ENCODE measurements at places on chromosomes 1 and 21.
A peak's percentile ranks its signal among the peaks of the same experiment; 100 is the strongest.

- no peak for DNase-seq
These were observed at the start of gene ADORA1 for GRCh38 chr1:203127666-203128430. TSS of gene ADORA1 (plus strand) at chr1:203127726. CDS start at chr1:203128842, 1,116 bp downstream.

DNA sequence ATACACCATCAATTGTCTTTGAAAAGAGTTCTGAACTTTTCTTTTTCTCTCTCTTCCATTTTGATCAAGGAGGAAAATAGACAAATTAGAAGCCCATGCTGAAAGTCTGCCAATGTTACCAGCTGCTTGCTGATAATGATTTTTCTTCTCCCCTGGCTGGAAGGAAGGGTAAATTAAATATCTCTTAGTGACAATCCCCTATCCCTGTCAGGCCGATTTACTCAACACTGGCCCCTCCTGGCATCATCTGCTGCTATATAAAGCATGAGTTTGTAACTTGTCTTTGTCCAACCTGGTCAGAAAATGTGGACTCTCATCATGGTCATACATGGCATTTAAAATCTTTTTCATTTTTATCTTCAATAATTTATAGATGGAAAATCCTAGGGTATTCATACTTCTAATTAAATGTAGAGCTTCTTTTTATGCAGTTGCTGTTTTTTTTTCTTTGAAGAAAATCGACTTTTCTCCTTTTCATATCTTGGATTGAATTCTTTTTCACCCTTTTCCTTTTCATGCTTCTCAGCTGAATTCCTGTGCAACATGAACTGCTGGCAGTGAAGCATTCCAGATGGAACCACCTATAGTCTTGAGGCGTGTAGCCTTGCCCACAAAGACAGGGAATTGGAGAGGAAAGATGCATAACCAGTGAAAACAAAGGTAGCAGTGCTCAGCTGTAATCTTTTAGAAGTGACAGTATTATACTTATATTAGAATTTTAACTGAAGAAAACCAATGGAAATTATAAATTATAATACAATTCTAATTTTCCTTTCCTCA is 214.7 kb upstream of the PTGFR start:
- DNase-seq: no peak

DNA sequence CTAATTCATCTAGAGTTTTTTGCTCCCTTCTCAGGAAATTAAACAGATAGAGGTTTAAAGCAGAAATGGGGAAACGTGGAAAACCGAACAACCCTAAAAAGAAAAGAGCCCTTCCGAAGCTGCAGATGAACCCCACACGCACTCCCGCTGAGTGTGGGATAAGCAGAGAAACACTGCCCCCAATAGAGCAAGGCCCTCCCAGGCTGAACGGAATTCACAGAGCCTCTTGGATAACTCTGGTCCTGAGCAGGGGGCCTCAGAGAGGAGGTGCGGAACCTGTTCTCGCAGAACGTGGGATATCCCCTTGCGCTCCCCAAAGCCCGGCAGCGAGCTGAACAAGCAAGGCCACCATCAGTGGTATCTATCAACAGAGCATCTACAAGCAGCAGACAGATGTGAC is 44.9 kb downstream of the SSBP3 start:
- no peak for DNase-seq

- no peak for DNase-seq
These were observed 758 bp downstream of the RAD54L start for GRCh38 chr1:46248122-46248920.

DNA sequence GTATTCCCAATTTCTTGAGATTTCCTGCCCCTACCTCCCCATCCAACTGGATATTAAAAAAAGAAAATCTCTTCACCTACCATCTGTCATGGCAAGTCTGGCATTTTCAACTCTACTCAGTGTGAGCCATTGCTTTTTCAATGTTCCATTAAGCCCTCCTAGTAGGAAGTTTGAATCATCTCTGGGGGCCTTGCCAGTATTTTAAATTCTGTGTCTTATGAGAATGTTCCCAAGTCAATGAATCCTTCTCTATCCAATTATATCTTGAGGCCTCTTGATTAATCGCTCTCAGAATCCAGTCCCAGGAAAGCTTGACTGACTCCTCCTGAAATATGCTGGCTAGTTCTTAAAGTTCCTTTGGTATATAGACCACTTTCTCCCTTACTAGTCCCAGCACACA is 91.5 kb downstream of the NGF start:
- no peak for DNase-seq

- no peak for DNase-seq
These were observed 23.7 kb downstream of the CLIC6 start for GRCh38 chr21:34692458-34693020.

- no peak for DNase-seq
These were observed 328.7 kb downstream of the PTPRC start for GRCh38 chr1:198967566-198967965.

GRCh38 chr1:162324396-162324795 is 52.3 kb downstream of the SPATA46 start:
- DNase-seq: no peak

GRCh38 chr1:168405906-168406549 is 125.4 kb downstream of the TBX19 start:
- no peak for DNase-seq

DNA sequence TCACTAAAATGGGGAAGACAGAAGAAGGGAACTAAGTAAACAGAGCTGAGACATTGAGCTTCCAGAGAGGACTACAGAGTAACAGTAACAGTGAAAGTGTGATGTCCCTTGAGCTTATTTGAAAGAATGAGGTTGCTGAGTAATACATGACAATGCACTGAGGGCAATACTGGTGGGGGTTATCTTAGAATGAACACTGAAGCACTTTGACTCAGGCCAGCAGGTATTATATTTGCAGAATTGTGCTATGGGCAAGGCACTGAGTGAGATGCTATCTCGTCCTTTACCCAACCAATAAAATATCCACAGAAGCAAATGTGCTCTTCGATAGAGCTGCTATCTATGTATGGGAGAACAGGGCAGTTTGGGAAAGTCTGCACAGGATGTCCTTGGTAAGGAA is 133.2 kb downstream of the DISP1 start:
- DNase-seq: no peak

GRCh38 chr1:232863544-232864275 is 58.5 kb downstream of the MAP10 start:
- DNase-seq: no peak

- DNase-seq: no peak
These were observed 37.3 kb upstream of the SIPA1L2 start for GRCh38 chr1:232667094-232667777.

DNA sequence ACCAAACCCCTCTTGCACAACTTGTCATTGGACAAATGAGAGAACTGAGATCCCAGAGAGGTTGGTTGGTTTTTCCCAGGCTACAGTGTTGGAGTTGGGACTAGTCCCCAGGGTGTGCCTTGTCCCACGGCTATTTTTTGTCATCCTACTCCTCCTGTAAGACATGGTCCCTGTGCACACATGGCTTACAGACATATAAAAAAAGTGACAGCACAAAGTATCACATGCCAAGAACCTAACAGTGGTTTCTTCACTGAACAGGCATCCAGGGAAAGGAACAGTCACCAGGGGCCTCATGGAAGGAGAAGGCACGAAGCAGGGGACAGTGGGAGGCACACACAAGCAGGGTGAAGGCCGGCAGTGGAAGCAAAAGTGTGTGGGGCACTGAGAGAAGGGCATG is 36.5 kb downstream of the SERBP1 start:
- DNase-seq: no peak

DNA sequence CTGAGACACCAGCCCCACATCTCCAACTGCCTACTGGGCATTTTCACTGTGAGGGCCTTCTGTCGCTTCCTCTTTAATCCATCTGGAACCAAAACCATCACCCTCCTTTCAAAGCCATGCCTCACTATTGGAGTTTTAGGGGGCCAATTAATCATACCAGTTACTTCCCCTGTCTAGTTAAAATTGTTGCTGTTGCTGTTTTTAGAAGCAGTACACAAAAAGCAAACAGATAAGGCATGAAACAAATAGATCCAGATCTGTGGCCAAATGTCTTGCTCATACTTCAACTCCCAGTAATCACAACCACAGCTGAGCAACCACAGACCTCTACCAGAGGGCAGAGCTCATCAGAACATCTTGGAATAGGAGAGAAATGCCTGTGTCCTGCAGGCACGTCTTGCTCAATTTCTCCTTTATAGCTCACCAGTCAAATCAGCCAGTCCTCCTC is 133.8 kb upstream of the C1orf105 start:
- DNase-seq: no peak

GRCh38 chr1:219441884-219442283 is 171.0 kb downstream of the ZC3H11B start:
- no peak for DNase-seq

DNA sequence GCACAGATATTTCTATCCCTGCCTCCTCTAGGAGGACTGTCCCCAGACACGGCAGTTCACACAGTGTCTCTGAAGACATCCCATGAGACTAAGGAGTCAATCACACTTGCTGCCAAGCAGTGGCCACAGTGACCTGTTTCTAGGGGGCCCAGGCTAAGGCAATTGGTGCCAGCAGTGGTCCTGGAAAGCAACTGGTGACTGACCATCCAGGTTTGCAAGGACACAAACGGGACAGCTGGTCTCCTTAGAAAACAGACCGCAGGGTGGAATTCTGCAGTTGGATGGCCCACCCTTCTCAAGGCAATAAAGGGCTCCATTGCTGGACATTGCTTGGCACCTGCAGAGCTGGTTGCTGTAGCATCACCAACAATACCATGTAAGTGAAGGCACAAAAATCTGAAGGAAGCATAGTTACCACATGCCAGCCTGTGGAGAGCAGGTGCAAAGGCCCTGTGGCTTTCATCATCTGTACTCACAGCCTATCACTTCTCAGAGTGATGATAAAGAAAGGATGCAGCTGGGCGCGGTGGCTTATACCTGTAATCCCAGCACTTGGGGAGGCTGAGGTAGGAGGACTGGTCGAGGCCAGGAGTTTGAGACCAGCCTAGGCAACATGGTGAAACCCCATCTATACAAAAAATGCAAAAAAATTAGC is 81.5 kb downstream of the STUM start:
- DNase-seq: no peak

DNA sequence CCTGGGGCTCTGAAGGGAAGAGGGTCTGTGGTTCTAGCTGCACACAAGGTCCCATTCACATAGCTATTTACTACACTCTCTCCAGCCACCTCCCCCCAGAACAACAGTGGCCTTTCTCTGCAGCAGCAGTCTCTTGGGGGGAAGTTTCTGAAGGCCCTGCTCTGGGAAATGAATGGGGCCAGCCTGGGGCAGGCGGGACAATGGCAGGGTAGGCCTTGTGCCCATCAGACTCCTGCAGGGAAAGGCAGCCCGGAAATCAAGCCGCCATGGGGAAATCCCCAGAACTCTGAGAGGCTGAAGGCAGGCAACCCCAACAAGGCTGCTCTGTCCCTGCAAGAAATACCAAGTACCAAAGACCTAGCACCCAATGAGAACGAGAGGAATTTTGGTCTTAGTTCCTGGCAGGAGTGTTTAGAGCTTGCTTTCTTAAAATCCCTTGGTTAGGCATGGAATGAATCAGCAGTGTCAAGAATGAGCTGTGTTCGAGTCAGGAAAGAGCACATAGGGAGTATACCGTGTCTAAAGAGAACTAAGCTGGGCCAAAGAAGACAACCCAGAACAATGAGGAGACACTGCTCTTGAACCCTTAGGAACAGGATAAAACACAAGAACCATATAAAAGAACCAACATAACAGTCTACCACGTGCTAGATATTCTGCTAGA is 11.3 kb downstream of the ARHGEF11 start:
- DNase-seq: no peak

GRCh38 chr1:177593105-177593504 is 376.8 kb downstream of the SEC16B start:
- no peak for DNase-seq

GRCh38 chr21:18274370-18274769 is 29.7 kb downstream of the CHODL start:
- DNase-seq: no peak

DNA sequence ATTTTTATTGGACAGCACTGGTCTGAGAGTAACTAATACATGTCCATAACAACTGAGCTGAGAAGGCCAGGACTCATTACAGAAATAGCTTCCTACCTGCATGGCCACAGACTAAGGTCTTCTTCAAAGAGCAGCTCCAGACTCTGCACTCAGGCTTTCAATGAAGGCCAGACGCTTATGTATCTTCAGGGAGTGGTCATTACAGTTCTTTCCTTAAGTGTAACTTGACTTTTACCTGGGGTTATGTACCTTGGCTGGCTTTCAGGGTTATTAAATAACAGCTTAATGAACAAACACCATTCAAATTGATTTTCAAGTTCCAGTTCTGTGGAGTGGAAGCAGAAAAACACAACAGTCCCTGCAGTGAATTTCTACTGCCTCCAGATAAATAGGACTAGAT is 23.8 kb upstream of the SLC22A15 start:
- no peak for DNase-seq

GRCh38 chr1:223421676-223422075 is 28.5 kb downstream of the CCDC185 start:
- no peak for DNase-seq

DNA sequence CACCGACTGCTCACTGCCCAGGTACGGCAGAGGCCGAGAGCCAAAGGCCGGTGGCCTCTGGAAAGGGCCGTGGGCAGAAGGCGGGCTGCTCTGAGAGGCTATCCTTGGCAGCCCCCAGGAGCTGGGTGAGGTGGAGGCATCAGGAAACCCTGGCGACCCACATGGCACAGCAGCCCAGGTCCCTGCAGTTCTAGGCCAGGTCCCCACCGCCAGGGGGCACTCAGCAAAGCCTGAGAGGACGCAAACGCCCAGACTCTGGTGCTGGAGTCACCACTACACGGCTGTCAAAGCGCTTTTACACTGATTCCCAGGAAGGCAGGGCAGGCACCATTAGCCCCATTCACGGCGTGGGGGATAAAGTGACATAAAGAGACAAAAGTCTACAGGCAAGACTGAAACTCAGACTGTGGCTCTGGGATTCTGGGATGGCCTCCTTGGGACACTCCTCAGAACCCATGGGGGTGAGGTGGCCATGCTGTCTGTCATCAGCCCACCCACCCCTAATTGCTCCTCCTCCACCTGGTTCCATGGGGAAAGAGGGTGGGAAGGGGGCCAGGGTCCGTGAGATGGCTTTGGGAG is 4.9 kb downstream of the PLEKHG5 start:
- DNase-seq: peak; percentile 76

DNA sequence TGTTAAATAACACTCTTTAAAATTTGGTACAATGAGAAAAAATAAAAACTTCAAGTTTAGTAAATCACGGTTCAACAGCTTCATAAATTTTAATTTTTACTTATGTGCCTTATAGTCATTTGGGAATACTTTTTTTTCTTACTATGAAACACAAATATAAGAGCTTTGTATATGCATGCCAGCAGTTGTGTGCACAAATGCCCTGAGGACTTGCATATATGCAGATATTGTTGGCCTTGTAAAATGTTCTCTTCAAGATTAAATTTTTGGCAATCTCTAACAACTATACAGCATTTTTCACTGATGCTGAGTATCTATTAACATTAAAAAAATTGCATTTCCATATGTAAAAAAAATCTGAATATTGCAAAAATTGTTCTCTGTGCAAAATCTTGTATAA is 458.7 kb upstream of the BRINP3 start:
- DNase-seq: no peak

DNA sequence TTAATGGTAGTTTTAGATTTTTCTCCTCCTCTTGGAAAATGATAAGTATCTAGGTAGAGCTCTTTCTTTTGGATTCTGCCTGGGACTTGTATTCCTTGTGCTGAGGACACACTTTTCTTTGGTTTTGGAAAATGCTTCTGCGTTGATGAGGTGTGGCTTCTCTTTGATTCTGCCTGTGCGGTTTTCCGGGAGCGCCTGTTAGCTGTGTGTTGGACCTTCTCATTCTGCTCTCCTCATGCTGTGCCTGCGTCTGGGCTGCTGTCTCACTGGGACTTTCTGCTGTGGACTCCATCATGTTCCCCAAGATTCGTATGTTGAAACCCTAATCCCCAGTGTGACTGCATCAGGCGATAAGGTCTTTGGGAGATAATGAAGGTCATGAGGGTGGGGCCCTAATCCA is 21.0 kb downstream of the C1orf174 start:
- DNase-seq: no peak
